NCI-H1694 (cell line): ENCODE measurements at places on chromosomes 16 and 17.

GRCh38 chr16:77944631-77945030, 77.7 kb upstream of the CLEC3A start:
- no peak for DNase-seq

GRCh38 chr16:10688726-10689125, 6.0 kb downstream of the TEKT5 start:
- DNase-seq, result no peak

GRCh38 chr16:5578980-5579379, 481.4 kb upstream of the EEF2KMT start:
- no peak for DNase-seq

GRCh38 chr16:55842369-55843104, 9.6 kb upstream of the CES1 start:
- DNase-seq, result peak; percentile 47
